ENCODE measurements at places on chromosomes 16 and 17.

DNA sequence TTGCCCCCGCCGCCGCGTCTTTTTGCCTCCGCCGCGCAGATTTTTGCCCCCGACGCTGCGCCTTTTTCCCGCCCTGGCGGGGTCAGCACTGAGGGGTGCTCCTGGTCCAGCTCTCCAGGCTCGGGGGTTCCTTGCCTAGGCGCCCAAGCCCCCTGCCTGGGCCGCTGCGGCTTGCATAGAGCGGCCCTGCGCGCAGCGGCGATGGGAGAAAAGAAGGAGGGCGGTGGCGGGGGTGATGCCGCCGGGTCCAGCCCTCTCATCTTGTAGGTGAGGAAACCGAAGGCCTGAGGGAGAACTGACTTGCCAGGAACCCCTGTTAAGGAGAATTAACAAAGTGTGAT lies 330.8 kb upstream of the WSB1 start:
- DNase-seq = no peak

GRCh38 chr17:45342871-45343526 lies 26.2 kb upstream of the MAP3K14 start:
- no peak for DNase-seq

DNA sequence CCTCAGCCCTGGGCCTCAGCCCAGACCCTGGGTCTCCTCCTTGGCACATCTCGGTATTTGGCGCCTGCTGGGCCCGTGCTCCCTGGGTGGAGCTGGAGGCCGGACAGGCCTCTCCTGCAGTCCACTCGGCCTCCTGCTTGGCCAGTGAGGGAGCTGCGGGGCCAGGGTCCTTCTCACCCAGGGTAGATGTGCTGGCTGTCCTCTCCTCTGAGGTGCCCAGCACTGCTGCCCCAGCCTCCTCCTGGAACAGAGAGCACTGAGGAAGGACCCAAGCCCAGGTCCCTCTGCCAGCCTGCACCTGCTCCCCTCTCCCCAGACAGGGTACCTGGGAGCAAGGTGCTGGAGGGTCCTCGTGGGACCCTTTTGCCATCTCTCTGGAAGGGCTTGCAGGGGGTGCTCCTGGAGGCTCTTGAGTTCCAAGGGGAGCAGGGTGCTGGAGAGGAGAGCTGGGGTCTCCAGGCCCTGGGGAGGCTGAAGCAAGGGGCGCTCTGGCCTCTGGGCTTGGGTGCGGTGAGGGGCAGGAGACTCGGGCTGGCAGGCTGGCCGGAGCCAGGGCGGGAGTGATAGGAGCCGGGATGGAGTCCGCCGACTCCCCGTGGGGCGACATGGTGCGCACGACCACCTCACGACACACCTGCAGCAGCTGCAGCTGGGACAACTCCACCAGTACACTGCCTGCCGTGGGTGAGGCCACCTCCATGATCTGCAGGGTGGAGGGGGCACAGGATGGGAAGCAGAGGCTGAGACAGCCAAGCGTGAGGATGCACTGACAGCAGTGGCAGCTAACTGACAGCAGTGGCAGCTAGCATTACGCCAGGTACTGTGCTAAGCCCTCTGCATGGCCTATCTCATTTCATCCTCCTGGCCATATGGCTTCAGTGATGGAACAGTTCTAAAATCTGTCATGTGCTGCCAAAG lies 17.8 kb downstream of the TSPOAP1 start:
- no peak for DNase-seq

DNA sequence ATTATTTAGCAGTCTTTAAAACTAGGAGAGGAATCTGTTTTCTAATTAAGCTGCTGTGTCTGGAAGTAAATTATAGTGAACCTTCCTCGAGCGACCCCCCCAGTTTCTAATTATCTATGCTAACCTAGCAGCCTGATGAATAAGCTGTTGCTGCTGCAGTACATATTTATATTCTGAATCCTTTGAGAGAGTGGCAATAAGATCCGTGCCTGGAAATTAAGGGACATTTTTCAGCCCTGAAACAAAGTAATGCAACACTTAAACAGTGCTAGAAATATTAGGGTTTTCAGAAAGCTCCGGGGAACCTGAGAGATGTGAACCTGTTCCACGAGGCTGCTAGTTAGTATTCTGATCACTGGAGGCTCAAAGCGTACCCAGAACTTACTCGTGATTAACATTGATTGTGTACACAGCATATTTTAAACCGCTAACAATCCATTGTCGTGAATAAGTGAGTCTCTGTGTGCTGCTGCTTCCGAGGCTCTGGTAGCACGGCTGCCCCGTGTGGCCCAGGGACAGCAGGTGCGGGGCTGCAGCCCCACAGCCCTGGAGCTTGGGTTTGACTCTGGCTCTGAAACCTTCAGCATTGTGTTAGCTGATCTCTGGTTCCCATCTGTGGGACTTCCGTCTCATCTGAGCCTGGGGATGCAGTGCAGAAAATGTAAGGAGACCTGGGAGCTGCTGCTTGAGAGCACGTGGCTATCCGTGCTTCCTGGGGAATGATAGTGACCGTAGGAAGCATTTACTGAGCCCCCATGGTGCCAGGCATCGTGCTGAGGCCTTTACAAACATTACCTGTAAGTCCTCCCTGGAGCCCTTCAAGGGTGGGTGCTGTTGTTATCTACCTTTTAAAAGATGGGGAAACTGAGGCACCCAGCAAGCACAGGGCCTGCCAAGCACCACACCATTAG lies 190.9 kb upstream of the CHMP6 start:
- DNase-seq = no peak

- no peak for DNase-seq
Measured at GRCh38 chr17:70390049-70390448, 220.7 kb downstream of the KCNJ2 start.

DNA sequence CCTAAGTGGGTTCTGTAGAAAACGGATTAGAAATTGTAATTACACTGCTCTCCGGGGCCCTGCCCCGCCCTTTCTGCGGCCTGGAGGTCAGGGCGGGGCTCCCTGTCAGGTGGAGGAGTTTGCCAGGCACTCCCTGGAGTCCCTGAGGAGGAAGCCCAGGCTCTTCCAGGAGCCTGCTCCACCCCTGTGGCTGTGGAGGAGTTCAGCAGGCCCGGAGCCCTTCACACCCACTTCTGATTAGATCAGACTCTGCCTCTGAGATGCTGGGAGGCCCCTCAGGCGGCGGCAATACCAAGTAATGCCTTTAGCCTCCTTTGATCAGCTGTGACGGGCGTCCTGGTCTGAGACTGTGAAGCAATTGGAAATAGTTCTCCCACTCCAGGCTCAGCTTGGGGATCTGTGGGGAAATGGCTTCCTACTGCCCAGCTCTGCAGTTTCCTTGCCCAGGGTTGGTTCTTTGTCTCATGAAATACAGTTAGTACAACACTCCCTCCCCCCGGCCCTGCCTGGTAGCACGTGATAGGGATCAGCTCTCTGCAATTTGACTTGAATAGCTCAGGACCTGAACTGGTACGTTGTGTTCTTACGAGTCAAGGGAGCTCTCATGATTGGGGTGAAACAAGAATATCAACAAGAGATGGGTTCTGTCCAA lies 22.3 kb downstream of the BAIAP2 start:
- peak; percentile 88 for DNase-seq

DNA sequence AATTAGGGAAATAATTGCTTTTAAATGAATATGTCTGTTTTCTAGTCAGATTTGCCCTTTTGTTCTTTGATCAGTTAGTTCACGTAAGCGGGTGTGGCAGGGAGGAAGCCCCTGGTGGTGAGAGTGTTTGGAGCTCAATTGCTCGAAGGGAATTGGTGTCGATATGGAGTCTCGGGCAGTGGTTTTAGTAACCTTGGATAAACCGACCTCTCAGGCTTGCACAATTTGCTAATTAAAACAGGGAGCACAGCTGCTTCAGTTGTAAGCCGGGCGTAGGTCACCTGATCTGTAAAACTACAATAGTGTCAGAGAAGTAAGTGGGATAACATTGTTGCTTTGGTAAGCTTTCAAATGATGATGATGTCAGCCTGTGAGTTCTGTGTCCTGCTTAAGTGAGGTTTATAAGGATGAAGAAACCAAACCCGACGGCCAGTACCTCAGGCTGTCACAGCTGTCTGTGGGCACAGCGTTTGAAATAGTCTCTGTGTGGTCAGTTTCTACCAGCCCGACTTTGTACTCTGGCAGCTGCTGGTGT lies 2.9 kb downstream of the ZNF750 start:
- DNase-seq = no peak

- DNase-seq = no peak
Measured at GRCh38 chr16:72013888-72014581, 5.5 kb downstream of the DHODH start.

DNA sequence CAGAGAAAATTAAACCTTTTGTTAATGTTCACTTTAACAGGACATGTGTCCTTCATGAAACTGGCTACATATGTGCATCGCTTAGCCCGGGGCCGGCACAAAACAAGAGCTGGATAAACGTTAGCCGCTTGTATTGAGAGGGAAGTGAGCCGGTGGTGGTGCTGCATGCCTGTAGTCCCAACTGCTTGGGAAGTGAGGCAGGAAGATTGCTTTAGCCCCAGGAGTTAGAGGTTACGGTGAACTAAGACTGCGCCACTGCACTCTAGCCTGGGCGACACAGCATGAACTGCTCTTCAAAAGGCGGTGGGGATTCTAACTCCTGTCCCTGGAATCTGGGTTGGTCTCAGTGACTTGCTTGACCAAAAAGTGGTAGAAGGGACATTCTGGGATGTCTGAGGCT lies 15.0 kb upstream of the SPHK1 start:
- DNase-seq = no peak

- no peak for DNase-seq
Measured at GRCh38 chr17:42720996-42721583, 23.8 kb downstream of the EZH1 start.

DNA sequence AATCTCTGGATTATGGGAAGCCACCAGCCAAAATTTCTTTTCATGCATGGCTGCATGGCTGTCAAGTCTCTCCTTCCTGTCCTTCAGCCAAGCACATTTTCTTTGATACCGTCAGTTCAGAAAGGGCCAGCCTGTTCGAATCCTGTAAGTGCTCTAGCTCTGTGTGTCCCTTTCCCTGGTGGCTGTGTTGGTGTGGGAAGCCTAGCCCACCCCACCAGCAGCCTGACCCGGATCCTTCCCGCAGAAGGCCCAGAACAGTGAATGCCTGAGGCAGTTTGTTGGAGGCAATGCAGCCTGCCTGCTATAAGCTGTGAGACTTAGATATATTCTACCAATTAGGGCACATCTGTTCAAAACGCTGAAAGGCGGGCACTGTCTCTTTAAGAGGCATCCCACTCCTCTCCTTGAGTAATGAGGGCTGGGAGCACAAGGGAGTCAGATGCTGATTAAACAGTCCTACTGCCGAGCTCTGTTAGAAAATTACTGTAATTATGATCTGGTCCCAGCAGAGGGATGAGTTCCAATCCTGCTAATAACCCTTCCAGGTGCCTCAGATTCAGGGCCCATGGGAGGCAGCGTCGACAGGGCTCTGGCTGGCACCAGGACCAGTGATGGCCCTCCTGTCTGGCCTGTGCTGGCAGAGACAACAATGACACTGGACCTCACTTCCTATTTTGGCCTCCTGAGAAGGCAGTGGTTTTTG lies 18.4 kb downstream of the SNX11 start:
- DNase-seq = no peak

DNA sequence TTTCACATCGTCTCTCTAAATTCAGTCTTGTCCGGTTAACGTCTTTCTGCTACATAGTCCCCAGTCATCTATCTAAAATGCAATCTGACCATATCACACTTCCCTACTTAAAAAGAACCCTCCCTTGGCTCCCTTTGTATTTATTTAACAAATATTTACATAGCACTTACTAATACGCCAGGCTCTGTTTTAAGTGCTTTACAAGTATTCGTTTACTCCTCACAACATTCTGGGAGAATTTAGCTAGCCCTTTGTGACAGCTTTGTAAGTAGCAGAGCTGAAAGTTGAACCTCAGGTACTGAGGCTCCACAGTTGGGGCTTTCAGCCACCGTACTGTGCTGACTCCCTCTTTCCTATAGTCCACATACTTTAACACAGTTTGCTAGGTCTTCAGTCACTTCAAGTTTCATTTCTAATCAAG lies 9.2 kb downstream of the PAFAH1B1 start:
- DNase-seq = no peak

GRCh38 chr16:59487067-59487466 lies 753.0 kb upstream of the GOT2 start:
- no peak for DNase-seq

DNA sequence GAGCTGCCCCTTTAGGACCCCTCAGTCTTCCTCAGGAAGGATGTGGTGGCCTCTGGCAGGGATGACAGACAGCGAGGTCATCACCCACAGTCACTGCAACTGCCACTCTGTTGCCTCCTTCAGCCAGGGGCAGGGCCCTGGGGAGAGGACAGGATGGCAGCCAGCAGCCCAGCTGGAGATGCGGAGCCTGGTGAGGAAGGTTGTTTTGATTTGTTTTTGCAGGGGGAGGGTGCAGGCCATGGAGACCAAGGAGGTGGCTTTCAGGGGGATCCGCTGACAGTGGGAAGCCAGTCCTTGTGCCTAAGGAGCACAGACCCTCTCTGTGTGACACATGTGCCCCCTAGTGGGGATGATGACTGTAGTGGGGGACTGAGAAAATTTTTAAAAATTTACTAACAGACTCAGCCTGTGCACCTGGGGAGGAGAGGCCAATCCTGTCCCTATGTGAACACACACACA lies 7.4 kb downstream of the PRCD start:
- no peak for DNase-seq

- peak; percentile 43 for DNase-seq
Measured at GRCh38 chr17:17877529-17878358, 41.0 kb upstream of the SREBF1 start.

DNA sequence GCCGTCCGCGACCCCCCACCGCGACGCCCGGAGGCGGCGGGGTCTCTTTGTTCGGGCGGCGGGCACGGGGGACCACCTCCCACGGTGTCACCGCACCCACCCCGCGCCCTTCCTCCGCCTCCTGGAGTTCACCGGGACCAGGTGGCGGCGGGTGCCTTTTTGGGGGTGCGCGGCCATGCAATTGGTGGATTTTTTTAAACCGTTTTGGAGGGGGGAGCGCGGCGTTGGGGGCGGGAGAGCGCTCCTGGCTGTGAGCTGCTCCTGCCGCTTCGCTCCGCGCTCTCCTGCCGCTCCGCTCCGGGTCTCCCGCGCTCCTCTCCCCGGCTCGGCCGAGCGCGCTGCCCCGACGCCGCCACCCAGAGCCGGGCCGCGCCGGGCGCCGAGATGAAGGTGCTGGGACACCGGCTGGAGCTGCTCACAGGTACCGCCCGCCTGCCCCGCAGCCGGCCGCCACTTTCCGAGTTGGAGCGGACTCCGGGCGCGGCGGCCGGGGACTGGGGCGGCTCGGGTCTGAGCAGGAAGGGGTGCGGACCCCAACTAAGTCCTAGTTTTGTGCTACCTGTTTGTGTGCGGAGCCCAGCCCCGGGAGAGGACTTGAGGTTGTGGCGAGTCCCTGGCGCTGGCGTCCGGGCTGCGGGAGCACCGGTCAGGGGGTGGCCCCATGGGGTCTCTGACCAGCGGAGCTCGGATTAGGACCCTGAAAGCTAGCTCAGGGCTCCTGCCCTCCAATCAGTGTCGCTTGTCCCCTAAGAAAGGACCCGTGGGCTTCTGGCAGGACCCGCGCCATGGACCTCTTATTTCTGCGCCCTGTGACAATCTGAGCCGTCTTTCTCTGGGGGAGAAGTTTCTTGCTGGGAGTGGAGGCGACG lies 35.7 kb upstream of the NDRG4 start:
- DNase-seq = no peak

- DNase-seq = no peak
Measured at GRCh38 chr16:72879846-72880245, 168.1 kb downstream of the ZFHX3 start.

GRCh38 chr17:82943339-82943738 lies 103.5 kb upstream of the ZNF750 start:
- DNase-seq = no peak
